ENCODE measurements at places on chromosomes 16 and 17. TPM values are rescaled to one million over a fixed set of nuclear protein-coding genes. Genes with fewer than 3 reads are reported as not detected.
A peak's percentile ranks its signal among the peaks of the same experiment; 100 is the strongest.

GRCh38 chr17:12568358-12569251, 97.1 kb upstream of the MYOCD start:
- no peak overlapping the region for H3K27ac ChIP-seq
- no peak overlapping the region for H3K4me3 ChIP-seq
- H3K27me3 ChIP-seq: no peaks in the 10 kb centered on the region
- DNase-seq: no peak

DNA sequence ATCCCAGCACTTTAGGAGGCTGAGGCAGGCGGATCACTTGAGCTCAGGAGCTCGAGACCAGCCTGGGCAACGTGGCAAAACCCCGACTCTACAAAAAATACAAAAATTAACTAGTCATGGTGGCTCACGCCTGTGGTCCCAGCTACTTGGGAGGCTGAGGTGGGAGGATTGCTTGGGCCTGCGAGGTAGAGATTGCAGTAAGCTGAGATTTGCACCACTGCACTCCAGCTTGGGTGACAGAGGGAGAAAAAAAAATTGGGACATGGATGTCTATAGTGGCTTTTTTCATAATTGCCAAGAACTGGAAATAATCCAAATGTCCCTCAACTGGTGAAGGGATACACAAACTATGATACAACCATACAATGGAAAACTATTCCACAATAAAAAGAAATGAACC, 28.6 kb downstream of the OSBPL7 start:
- H3K4me3 ChIP-seq: no peak overlapping the region
- peaks cover 63% of the 10 kb centered on the region for H3K27me3 ChIP-seq
- 0 out of 2 replicates have a peak, but pooled peaks cover 4% of the 10 kb centered on the region for H3K4me1 ChIP-seq
- DNase-seq: no peak
- no peaks in the 10 kb centered on the region for H3K36me3 ChIP-seq
- no peak overlapping the region for H3K27ac ChIP-seq

- H3K4me3 ChIP-seq: no peak overlapping the region
- no peak overlapping the region for H3K27ac ChIP-seq
- no peak for DNase-seq
- H3K4me1 ChIP-seq: no peaks in the 10 kb centered on the region
- H3K36me3 ChIP-seq: peaks cover 2% of the 10 kb centered on the region
Measured at GRCh38 chr16:35196313-35196712, 1736.9 kb downstream of the TP53TG3F start.

GRCh38 chr17:77133087-77133638, 7.6 kb upstream of the SEC14L1 start:
- H3K36me3 ChIP-seq: no peaks in the 10 kb centered on the region
- no peak overlapping the region for H3K4me3 ChIP-seq
- DNase-seq: no peak
- H3K27me3 ChIP-seq: no peaks in the 10 kb centered on the region

- H3K27me3 ChIP-seq: no peaks in the 10 kb centered on the region
- 0 out of 2 replicates have a peak overlapping the region, but pooled peaks have one; percentile 95 for H3K27ac ChIP-seq
- H3K4me1 ChIP-seq: peaks cover 13% of the 10 kb centered on the region
- peak overlapping the region; percentile 81 for H3K4me3 ChIP-seq
Measured at GRCh38 chr17:28226563-28227315, 92.3 kb upstream of the TMEM97 start.

DNA sequence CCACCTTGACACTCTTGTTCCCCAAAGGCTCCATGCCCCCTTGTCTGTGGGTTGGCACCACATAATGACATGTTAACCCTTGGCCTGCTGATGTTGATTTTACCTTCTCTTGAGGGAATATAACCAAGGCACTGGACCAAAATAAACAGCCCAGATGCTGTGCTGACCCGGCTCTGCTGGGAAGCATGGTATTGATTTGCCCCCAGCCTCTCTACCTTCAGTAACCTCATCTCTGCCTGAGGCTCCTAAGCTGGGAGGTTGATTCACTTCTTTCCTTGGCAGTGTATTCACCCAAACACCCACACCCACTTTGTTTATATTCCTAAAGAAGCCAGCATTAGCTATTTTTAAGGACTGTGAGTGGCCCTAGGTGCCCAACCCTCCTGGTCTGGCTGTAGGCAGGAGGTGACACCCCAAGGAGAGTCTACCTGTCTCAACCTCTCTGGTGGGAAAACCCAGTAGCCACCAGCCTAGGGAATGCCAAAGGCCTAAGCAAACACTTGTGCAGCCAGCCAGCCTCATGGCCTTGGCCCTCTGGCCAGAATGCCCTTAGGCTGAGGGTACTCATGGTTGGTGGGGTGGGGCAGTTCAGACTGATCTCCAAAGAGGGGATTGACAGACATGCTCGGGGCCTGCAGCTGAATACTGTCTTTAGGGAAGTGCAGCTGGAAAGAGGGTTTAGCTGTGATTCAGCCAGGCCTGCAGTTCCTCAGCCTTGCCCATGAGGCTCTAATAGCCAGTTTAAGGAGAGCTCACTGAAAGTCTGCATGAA, 42.7 kb downstream of the GNAO1 start:
- H3K36me3 ChIP-seq: no peaks in the 10 kb centered on the region
- no peak overlapping the region for H3K27ac ChIP-seq
- H3K4me3 ChIP-seq: no peak overlapping the region
- no peaks in the 10 kb centered on the region for H3K27me3 ChIP-seq
- DNase-seq: no peak

DNA sequence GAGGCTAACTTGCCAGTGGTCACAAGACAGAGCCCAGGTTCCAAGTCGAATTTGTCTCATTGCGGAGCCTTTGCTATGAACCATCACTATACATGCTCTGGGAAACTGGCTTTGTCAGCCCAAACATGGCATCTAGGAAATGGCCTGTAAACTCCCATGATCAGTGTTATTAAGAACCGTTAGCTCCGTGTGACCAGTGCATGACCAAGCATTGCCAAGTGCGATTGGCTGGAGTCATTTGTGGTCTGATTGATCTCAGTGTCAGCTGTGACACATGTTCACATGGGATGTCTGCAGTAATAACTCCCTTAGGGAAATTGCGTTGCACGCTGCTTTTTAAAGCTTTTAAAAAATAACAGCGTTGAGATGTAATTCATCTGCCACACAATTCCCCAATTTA, 18.6 kb upstream of the CDH3 start:
- H3K4me1 ChIP-seq: no peaks in the 10 kb centered on the region
- no peaks in the 10 kb centered on the region for H3K36me3 ChIP-seq
- no peak for DNase-seq
- H3K4me3 ChIP-seq: no peak overlapping the region
- no peak overlapping the region for H3K27ac ChIP-seq

DNA sequence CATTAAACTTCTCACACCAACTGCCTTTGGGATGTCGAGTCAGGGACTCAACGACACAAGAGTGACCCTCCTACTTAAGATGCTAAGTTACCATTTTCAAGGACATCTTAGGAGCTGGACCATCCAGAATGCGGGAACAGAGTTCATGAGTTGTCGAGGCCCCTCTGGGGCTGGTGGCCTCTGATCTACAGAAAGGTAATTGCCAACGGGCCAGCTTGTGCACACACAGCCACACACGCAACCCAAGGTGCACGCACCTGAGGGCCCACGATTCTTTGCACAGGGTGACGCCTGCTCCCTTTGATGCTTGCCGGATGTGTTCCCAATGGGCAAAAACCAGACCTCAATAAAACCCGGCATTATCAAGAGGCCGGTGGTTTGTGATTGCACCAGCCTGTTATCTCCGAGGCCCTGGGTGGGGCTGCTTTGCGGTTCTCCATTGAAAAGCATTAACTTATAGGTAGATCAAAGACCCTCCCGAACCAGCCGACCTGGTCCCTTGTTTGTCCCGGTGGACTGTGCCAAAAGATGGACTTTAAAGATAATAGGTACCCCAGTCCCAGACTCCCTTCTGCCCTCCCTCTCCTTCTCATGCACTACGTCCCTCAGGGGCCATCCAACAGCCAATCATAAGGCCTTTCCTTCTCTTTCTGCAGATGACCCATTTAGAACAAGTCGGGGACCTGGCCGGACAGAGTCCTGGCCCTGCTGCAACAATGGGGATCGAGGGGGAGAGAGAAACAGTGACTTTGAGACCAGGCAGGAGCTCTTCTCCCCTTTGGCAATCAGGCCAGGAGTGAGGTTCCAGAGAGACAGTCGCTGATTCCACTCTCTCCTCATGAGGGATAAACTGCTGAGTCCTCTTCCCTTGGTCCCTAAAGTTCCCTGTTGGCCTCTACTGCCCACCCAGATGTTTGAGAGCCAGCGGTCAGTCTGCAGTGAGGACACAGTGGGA, 292.5 kb downstream of the SOX9 start:
- H3K36me3 ChIP-seq: 0 out of 2 replicates have a peak, but pooled peaks cover 5% of the 10 kb centered on the region
- H3K4me3 ChIP-seq: no peak overlapping the region
- H3K4me1 ChIP-seq: no peaks in the 10 kb centered on the region

- peaks cover 6% of the 10 kb centered on the region for H3K4me1 ChIP-seq
- no peaks in the 10 kb centered on the region for H3K36me3 ChIP-seq
- no peaks in the 10 kb centered on the region for H3K27me3 ChIP-seq
Measured at GRCh38 chr17:81681672-81682071, 1.9 kb downstream of the ARL16 start.

- no peaks in the 10 kb centered on the region for H3K36me3 ChIP-seq
- no peak overlapping the region for H3K27ac ChIP-seq
- DNase-seq: no peak
- peaks cover 16% of the 10 kb centered on the region for H3K4me1 ChIP-seq
Measured at GRCh38 chr16:1287982-1288670, 21.3 kb upstream of the UBE2I start.

DNA sequence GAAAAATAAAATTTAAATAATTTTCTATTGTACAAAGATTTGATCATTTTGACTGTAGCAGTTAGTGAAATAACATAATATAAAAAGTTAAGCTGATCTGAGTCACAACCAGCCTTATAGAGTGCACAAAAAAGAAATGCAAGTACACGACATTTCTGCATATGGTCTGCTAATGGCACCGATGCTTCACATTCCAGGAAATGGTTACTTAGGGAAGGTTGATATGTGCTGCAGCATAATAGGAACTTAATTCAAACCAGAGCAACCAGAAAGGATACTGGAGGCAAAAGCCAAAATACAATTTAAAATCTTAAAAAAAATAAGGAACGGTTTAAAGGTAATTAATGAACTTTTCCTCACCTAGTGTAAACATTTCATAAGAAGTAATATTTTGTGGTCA, 10.0 kb upstream of the CFDP1 start:
- no peak overlapping the region for H3K4me3 ChIP-seq
- H3K27ac ChIP-seq: no peak overlapping the region
- DNase-seq: no peak
- peaks cover 3% of the 10 kb centered on the region for H3K4me1 ChIP-seq
- H3K27me3 ChIP-seq: no peaks in the 10 kb centered on the region
- no peaks in the 10 kb centered on the region for H3K36me3 ChIP-seq

- H3K27ac ChIP-seq: no peak overlapping the region
- no peak overlapping the region for H3K4me3 ChIP-seq
- H3K4me1 ChIP-seq: no peaks in the 10 kb centered on the region
- no peak for DNase-seq
- no peaks in the 10 kb centered on the region for H3K27me3 ChIP-seq
Measured at GRCh38 chr16:56345406-56346050, 79.8 kb downstream of the AMFR start.

GRCh38 chr16:78435260-78435659, 335.8 kb downstream of the WWOX start:
- DNase-seq: no peak
- H3K4me3 ChIP-seq: no peak overlapping the region
- no peaks in the 10 kb centered on the region for H3K36me3 ChIP-seq
- H3K4me1 ChIP-seq: no peaks in the 10 kb centered on the region

DNA sequence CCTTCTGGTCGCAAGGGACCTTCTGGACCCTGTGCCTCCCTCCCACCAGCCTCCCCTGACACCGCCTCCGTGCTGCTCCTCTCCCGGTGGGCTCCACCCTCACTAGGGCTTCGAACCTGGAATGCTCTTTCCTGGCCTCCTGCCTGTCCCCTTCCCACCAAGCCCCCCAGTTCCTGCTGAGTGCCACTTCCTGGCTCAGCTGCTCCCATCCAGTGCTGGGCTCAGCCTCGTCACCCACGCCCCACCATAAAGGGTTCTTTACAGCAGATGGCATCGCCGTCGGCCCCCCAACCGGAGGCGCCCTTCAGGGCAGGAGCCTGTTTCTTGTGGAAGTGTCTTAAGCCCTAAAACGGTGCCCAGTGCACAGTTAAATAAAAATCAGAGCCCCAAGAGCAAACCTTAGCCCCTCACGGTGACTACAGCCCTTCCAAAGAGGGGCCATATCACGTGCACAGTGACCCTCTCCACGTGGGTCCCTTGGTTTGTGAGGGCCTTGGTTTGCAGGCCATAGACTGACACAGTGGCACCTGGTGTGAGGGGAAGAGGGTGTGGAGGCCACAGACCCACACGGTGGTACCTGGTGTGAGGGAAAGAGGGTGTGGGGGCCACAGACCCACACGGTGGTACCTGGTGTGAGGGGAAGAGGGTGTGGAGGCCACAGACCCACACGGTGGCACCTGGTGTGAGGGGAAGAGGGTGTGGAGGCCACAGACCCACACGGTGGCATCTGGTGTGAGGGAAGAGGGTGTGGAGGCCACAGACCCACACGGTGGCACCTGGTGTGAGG, 111.4 kb downstream of the METRNL start:
- H3K27ac ChIP-seq: no peak overlapping the region
- H3K36me3 ChIP-seq: no peaks in the 10 kb centered on the region
- H3K4me3 ChIP-seq: no peak overlapping the region
- H3K27me3 ChIP-seq: no peaks in the 10 kb centered on the region

- H3K4me1 ChIP-seq: peaks cover 41% of the 10 kb centered on the region
- 0 out of 2 replicates have a peak within 1 kb of the TSS, but pooled peaks have one; percentile 30 for H3K27ac ChIP-seq
- 0 out of 2 replicates have a peak, but pooled peaks cover 5% of the 10 kb centered on the region for H3K27me3 ChIP-seq
- H3K4me3 ChIP-seq: peak within 1 kb of the TSS; percentile 65
Measured at GRCh38 chr16:10942352-10943063, at the start of gene DEXI. Gene DEXI, minus strand, starts transcription at chr16:10942468. Its CDS starts 463 bp downstream, at chr16:10942005.

GRCh38 chr16:78224342-78224741, 124.9 kb downstream of the WWOX start:
- H3K4me3 ChIP-seq: no peak overlapping the region
- no peak overlapping the region for H3K27ac ChIP-seq
- no peaks in the 10 kb centered on the region for H3K4me1 ChIP-seq

The HBA2 gene
- total RNA-seq: not detected

The TBC1D3G gene
- total RNA-seq: not detected

The TBC1D3D gene
- not detected for total RNA-seq

The EPOP gene
- total RNA-seq: 1.7 TPM

The ARHGDIG gene
- total RNA-seq: 1.0 TPM
